H1 (cell line): ENCODE measurements at places on chromosomes 6 and 20. TPM values are rescaled to one million over a fixed set of nuclear protein-coding genes. Genes with fewer than 3 reads are reported as not detected.
A peak's percentile ranks its signal among the peaks of the same experiment; 100 is the strongest.

DNA sequence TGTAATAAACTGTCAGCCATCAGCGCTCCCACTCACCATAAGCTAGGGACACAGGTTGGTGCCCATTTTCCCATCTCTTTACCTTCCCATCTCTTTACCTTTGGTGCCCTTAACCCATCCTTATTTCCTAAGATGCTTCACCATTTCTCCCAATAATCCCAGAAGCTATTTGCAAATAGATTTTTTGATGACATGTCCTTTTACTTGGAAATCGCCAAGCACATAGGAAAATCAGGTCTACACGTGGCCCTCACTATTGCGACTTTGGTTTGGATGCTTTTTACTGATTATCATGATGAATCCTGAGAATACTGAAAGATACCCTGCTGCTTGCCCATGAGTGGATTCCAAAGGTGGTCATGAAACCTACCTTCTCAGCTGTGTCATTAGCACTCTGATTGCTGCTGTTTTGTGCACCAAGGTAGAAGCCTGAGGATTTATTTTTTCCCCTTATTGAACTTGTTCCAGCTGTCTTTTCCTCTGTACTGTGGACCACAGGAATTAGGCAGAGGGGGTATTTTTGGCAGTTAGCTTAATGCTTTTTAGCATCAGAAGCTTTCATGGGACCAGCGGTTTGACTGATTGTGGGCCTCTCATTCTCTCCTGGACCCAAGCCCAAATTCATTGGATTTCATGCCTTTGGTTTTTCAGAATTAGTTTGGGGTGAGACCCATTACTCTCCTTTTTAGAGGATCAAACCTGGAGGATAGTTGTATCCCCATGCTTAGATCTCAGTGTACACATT, 229.6 kb upstream of the RIN2 start:
- DNase-seq: no peak

DNA sequence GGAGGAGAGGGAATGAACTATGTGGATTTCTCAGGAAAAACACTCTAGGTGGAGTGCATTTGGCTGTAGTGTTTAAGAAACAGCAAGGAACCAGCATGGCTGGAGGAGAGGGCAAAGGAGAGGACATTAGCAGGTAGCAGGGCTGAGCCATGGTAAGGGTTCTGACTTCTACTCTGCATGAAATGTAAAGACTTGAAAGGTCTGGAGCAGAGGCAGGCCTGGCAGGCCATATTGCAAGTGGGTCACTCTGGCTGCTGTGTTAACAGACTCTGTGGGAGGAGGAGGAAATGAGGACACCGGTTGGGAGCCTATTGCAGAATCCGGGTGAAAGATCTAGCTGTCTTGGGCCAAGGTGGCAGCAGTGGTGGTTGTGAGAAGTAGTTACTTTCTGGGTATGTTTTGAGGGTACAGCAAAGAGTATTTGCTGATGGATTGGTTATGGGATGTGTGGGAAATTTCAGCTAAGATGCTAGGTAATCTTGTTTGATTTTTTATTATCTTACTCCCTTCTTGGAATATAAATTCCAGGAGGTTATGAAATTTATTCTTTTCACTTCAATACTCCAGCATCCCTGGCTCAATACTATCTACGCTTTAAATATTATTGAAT, 115.9 kb upstream of the BCLAF1 start:
- DNase-seq: no peak

DNA sequence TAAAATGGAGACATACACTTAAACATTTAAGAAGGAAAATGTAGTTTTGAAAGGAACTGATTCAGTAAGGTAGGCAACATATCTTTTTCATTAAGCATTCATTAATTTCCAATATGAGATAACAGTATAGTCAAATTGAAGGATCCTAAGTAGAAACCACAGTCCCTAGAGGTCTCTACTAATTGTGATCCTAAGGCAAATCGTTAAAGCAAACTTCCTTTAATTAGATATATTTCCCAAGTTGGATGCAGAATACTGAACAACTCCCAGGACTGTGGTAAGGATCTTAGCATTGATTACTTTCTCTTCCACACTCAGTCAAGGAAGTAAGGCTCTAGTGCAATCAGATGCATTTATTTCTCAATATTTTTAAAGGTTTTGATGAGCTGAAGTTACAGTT, 604.1 kb upstream of the GJE1 start:
- no peak for DNase-seq

The TGM3 gene
- not detected in 2 replicates for total RNA-seq

DNA sequence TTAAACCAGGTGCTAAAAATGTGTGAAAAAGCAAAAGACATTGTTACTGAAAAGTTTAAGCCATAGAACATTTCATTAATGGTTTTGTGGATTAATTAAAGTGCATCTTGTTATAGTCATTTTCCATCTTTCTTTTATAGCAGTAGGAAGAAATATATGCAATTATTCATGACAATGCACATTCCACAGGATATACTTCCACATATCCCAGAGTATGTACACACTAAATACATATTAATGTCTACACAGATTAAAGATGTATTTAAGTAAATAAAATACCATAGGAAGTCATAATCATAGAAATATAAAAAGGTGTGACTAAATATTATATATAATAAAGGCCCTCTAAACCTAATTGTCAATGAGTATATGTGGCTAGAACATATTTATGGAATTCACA, 578.8 kb downstream of the PHF3 start:
- no peak for DNase-seq

The CTCFL gene
- total RNA-seq: 0.80 and 0.82 TPM in 2 replicates

GRCh38 chr6:28725274-28725809, 198.4 kb downstream of the TRIM27 start:
- DNase-seq: no peak

GRCh38 chr6:163243083-163243482, 171.4 kb upstream of the QKI start:
- no peak for DNase-seq

GRCh38 chr20:8385247-8385646, 253.2 kb downstream of the PLCB1 start:
- DNase-seq: no peak

GRCh38 chr6:115004204-115004603, 661.4 kb upstream of the HS3ST5 start:
- no peak for DNase-seq

DNA sequence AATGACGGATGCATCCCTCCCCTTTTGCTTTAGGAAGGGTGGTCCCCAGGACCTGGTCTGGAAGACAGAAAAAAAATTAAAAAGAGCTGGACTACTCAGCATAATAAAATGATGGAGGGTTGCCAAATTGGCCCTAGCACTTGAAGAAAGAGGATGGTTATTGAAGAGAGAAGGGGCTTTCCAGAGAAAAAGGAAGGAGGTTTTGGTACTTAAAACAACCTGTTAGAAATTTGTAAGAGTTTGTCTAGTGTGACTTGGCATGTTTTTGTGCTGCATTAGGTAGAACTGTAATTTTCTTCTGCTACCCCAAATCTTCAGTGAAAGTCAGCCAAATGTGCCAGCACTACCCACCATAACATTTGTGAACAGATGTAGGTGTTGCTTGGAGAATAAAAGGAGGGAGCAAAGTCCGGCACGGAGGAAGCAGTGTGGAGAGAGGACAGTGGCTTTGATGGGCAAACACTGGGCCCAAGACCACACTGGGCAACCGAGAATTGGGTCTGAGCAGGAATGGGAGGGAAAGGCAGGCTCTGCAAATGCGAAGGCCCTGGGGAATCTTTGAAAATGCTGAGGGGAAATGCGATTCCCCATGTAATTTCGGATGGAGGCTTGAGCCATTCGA, 160.9 kb downstream of the QRSL1 start:
- DNase-seq: no peak

DNA sequence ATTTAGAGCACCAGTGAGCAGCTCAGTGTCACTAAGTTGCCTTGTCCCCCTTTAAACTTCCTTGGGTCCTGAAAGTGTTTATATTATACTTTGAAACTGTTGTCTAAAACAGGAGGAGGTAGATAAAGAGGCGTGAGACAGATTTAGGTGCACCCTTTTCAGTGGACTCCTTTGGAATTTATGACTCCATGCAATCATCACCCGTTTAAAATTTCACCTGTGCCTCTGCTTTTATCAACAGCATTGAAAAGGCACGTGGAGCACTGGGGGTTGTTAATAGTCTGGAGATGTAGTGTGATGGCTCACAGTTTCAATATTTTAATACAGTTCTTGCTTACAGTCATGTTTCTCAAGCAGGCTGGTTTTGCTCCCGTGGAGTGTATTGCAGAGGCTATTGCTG, 162.2 kb downstream of the PHACTR1 start:
- no peak for DNase-seq

DNA sequence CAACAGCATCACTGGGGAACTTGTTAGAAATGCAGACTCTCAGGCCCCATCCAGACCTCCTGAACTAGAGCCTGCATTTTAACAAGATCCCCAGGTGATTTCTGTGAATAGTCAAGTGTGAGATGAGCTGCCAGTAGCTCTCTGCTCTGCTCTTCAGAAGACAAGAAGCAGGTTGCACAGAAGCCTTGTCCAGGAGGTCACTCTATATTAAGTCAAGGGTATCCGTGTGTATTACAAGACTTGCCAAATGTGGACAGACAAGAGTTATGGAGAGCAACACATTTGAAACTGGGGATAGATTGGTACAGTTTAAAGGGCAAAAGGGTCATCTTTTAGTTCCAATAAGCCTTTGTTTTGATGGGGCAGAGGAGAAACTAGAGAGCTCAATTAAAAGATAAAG, 23.2 kb upstream of the RIN2 start:
- DNase-seq: no peak

The SCGN gene
- not detected in 2 replicates for total RNA-seq

- no peak for DNase-seq
These were observed 165.5 kb downstream of the MOXD1 start for GRCh38 chr6:132235596-132236280.

DNA sequence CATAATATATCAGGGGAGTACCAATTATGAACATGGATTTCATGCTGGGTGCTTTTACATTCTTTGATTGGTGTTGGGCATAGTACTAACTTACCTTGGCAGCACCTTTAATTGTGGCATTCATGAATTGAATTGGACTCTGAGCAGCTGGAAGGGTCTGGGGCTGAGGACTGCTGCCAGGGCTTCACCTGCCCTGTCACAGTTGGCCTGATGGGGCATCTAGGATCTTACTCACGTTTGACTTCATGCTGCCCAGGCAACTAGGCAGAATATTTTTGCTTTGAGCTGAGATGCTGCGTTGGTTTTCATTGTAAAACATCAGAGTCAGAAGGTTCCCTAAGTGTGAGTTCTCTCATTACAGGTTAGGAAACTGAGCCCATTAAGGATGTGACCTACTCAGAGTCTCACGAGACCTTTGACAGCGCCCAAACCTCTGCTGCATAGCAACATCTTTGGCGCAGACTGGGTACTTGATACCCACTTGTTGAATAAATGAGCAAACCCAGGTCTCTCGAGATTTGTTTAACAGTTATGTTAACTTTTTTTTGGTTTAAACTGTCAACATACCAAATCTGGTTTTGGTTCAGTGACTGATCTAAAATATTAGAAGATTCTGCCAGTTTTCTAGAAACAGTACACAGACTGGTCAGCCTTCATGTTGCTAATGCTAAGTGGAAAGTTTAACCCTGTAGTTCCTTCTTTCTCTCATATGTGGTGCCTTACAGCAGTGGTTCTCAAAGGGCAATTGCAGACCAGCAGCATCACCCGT, 104.9 kb downstream of the TCP11 start:
- DNase-seq: no peak

The TPD52L2 gene
- 77.1 and 78.1 TPM in 2 replicates for total RNA-seq

- no peak for DNase-seq
These were observed 18.8 kb downstream of the SYNDIG1 start for GRCh38 chr20:24488064-24488799.

The MAN1A1 gene
- total RNA-seq: 5.4 TPM in 2 replicates

DNA sequence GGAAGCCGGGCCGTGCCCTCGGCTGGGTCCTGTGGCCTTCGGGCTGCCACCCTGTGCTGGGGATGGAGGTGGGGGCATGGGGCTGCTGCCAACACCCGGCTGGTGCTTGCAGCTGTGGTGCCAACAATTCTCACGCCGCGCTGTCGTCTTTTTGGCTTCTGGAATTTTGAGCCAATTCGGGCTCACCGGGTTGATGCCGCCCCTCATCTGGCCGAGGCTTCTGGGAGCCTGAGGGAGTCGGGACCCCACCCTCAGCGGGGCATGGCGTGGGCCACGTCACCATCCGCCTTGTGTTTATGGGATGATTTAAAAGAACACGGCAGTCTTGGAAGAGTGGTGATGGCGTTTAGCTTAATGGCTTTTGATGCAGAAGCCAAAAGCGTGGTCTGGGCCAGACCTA, 8.7 kb upstream of the NPBWR2 start:
- peak; percentile 41 for DNase-seq

GRCh38 chr6:170283212-170284081, 7.4 kb downstream of the DLL1 start:
- DNase-seq: no peak

DNA sequence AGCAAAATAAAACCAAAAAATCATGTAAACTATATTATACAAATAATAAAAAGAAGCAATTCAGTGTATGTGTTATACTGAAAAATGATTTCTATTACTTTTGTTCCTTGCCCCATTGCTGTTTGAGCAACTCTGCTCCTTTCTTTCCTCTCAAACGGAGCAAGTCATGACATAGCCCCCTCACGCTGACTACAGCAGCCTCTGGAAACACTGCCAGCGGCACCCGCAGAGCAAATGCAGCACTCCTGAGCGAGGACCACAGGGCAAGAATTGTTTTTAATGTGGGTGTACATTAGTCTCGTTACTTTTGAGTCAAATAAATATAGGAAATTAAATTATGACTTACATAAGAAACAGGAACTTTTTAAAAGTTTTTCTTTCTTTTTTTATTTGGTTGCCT, 350.1 kb upstream of the HSF2 start:
- no peak for DNase-seq

DNA sequence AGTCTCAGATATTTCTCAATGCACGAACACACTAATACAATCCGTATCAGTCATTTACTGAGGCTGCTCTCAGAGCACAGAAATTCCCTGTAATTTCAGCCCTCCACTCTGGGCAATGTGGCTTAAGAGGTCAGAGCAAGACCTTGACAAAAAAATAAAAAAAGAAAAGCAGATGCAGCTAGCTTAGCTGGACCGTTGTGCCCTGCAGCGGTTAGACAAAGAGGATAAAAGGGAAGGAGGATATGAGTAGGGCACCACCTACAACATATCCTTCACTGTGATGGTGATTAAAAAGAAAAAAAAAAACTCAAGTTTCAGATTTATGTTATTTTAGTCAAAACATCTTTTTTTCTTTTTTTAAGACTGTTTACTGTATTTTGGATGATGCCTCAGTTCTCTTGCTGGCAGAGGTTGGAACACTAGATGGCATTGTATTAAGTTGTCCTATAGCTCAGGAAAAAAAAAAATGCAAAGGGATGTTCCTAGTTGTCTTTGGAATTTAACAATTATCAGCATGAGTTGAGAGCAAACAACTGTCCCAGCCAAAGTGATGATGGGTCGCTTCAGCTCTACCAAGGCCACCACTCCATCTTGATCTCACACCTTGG, 59.9 kb downstream of the ANKEF1 start:
- no peak for DNase-seq

The COL20A1 gene
- total RNA-seq: 0.17 and 0.19 TPM in 2 replicates

DNA sequence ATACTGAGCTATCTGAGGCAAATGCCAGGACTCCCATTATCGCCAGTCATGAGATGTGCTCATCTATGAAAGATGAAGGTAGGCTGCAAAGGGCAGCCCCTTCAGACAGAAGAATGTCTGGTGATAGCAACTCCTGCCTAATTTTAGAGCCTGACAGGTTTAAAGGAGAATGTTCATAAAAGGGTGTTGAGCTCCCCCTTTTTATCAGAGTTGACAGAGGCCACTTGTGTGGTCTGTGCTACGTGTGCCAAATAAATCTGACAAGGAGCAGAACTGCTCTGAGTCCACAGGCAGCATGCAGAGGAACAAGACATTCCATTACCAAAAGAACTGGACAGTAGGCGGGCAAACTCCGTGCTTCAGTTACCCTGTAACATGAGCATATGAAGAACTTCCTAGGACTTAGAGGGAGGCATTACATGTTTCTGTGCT, 101.8 kb downstream of the PREP start:
- DNase-seq: no peak

The OXT gene
- total RNA-seq: not detected in 2 replicates
